ENCODE measurements at places on chromosomes 11 and 22. TPM values are rescaled to one million over a fixed set of nuclear protein-coding genes. Genes with fewer than 3 reads are reported as not detected.

LAYN gene
- polyA plus RNA-seq = 9.5 TPM

ZNF214 gene
- 0.96 TPM for polyA plus RNA-seq

LMO2 gene
- polyA plus RNA-seq = 41.3 TPM

LRRC4C gene
- 0.33 TPM for polyA plus RNA-seq

SERPING1 gene
- polyA plus RNA-seq = 214 TPM

DEUP1 gene
- polyA plus RNA-seq = 0.45 TPM

FGF3 gene
- not detected for polyA plus RNA-seq

DNA sequence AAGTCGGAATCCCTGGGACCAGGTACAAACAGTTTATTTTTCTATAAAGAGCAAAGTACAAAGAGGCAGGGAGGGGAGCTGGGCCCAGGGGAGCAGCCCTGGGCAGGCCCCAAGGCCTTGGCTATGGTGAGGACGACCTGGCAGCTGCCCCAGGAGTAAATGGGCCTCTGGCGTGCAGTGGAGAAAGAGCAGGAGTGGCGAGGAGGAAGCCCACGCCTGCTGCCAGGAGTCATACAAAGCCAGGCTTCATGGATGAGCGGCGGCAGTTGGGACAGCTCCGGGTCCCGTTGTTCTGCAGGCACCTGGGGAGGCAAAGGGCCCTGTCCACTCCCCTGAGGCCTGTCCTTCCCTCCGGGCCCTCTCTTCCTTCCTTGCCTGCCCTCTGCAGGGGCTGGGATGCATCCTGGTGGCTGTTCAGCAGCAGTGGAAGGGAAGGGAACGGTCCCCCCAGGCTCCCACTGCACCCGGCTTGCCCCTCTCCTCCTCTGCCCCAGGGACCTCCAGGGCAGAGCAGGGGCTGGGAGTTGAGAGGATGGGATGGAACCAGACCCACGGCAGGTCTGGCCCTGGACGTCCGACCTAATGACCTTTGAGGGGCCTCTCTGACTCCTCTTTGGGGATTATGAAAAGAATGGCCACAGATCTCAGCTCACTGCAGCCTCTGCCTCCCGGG lies 11.1 kb downstream of the RAPSN start:
- DNase-seq = no peak

- DNase-seq = no peak
Measured at GRCh38 chr11:64881476-64881875, 3.1 kb upstream of the EHD1 start.

DNA sequence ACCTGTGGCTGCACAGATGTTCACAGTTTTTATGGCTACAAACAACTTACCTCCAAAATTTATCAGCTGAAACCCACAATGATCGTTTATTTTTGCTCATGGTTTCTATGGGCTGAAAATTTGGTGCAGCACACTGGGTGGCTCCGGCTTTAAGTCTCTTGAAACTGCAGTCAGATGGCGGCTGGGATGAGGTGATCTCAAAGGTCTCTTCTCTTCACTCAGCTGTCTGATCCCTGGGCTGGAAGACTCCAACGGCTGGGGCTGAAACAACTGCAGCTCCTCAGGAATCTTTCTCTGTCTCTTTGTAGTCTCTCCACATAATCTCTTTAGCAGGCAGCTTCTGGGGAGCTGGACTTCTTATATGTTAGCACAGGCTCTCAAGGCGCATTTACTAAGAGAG lies 117.3 kb upstream of the FAT3 start:
- no peak for DNase-seq

- no peak for DNase-seq
Measured at GRCh38 chr11:31824879-31825837, 14.0 kb upstream of the PAX6 start.

DNA sequence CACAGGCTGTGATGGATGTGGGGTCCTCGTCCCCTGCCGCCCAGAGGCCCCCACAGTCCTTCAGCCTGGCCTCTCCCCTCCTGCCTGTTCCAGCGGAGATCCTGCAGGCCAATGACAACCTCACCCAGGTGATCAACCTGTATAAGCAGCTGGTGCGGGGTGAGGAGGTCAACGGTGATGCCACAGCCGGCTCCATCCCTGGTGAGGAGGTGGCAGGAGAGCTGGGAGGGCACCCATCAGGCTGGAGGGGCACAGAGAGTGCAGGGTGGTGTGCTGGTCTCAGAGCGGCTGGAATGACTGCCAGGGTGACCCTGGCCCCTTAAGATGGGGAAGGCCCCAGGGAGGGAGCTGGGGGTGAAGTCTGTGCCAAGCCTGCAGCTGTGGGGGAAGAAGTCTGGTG lies 14.6 kb upstream of the SH3BP1 start:
- DNase-seq = no peak

Data from lung (tissue), 17 donors.